Activated naive CD8-positive, alpha-beta T cell treated with anti-CD3 and anti-CD28 coated beads, Interleukin-2, amount 50 U/mL, for 24 hours (primary cell): ENCODE measurements at places on chromosomes 3 and 15.

DNA sequence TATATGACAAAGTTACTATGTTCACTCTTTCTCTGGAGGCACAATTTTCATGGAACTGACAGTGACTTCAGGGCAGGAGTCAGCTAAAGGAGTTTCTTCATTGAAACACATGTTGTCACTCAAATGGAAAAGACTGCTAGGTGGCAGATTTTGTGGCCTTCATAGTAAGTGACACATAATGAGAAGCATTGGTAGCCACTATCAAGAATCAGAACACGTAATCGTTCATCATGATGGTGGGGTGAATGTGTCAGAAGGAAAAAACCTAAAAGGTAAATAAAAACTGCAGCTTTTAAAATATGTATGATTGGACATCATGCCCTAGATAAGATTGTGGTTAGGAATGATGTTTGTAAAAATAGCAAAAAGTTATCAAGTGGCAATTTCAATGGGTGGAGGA lies 1491.0 kb downstream of the SI start:
- H3K27me3 ChIP-seq = no peaks in the 10 kb centered on the region
- no peak overlapping the region for H3K27ac ChIP-seq
- no peak overlapping the region for H3K4me3 ChIP-seq
- H3K36me3 ChIP-seq = no peaks in the 10 kb centered on the region
- H3K4me1 ChIP-seq = no peaks in the 10 kb centered on the region
- DNase-seq = no peak

DNA sequence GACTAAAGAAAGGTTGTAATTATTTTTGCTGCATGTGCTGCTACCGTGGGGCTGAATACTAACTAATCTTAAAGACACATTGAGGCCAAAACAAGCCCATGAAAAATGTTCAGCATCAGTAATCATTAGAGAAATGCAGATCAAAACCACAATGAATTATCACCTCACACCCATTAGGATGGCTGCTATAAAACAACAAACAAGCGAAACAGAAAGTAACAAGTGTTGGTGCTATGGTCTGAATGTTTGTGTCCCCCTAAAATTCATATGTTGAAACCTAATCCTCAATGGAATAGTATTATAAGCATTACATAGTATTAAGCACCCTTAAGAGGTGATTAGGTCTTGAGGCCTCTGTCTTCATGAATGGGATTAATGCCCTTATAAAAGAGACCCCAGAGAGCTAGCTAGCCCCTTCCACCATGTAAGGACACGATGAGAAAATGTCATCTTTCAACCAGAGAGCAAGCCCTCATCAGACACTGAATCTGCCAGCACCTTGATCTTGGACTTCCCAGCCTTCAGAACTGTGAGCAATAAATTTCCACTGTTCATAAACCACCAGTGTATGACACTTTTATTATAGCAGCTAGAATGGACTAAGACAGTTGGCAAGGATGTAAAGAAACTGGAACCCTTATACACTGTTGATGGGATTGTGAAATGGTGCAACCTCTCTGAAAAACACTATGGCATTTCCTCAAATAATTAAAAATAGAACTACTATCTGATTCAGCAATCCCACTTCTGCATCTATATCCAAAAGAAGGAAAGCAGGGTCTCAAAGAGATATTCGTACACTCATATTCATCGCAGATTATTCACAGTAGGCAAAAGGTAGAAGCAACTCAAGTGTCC lies 76.1 kb downstream of the REC114 start:
- DNase-seq = no peak
- no peak overlapping the region for H3K27ac ChIP-seq
- no peak overlapping the region for H3K4me3 ChIP-seq
- no peaks in the 10 kb centered on the region for H3K4me1 ChIP-seq
- H3K27me3 ChIP-seq = peaks cover 4% of the 10 kb centered on the region

GRCh38 chr3:157128771-157129681 lies 30.9 kb downstream of the CCNL1 start:
- H3K36me3 ChIP-seq = no peaks in the 10 kb centered on the region
- H3K27me3 ChIP-seq = no peaks in the 10 kb centered on the region
- peak; percentile 52 for DNase-seq
- peak overlapping the region; percentile 65 for H3K4me3 ChIP-seq

DNA sequence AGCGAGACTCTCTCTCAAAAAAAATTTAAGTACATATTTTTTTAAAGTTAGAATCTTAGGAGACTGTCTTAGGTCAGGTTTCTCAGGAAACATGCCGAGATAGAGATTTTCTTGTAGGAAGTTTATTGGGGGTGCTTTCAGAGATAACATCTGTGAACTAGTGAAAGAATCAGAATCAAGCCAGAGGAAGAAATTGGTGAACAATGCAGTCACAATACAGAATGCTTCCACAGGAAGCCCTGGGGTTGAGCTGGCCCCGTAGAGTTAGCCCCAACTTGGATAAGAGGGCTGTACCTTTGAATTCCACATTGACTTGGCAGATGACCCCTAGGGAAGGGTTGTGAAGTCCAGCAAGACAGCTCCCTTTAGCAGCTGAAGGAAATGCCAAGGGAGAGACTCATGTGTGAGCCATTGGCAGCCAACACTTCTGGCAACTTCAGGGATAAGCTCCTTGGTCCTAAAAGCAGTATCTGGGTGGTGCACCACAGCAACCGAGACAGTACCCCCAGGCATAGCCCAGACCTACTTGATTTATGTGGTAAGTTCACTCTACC lies 7.1 kb upstream of the PLCB2 start:
- H3K4me1 ChIP-seq = peaks cover 15% of the 10 kb centered on the region
- H3K27me3 ChIP-seq = no peaks in the 10 kb centered on the region
- H3K36me3 ChIP-seq = no peaks in the 10 kb centered on the region
- no peak overlapping the region for H3K4me3 ChIP-seq
- no peak overlapping the region for H3K27ac ChIP-seq
- DNase-seq = no peak

DNA sequence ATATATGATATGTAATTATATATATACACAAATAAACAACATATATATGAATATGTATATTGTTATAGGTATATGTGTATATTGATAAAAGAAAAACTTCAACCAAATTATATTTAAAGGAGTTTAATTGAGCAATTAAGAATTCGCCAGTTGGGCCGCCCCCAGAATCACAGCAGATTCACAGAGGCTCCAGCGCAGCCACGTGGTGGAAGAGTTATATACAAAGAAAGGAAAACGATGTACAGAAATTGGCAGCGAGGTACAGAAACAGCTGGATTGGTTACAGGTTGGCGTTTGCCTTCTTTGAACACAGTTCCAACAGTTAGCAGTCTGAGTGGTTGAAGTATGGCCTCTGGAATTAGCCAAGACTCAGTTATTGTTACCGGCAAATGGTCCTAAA lies 137.3 kb upstream of the SLC24A5 start:
- H3K27me3 ChIP-seq = peaks cover 6% of the 10 kb centered on the region
- H3K4me3 ChIP-seq = no peak overlapping the region
- no peaks in the 10 kb centered on the region for H3K36me3 ChIP-seq
- no peak for DNase-seq
- H3K4me1 ChIP-seq = no peaks in the 10 kb centered on the region

- H3K4me3 ChIP-seq = no peak overlapping the region
- no peaks in the 10 kb centered on the region for H3K36me3 ChIP-seq
- H3K27ac ChIP-seq = no peak overlapping the region
Observed at GRCh38 chr3:78221796-78222195, 1181.9 kb downstream of the ROBO2 start.

- no peaks in the 10 kb centered on the region for H3K36me3 ChIP-seq
- peaks cover 5% of the 10 kb centered on the region for H3K4me1 ChIP-seq
Observed at GRCh38 chr15:31571676-31572075, 245.0 kb downstream of the KLF13 start.

DNA sequence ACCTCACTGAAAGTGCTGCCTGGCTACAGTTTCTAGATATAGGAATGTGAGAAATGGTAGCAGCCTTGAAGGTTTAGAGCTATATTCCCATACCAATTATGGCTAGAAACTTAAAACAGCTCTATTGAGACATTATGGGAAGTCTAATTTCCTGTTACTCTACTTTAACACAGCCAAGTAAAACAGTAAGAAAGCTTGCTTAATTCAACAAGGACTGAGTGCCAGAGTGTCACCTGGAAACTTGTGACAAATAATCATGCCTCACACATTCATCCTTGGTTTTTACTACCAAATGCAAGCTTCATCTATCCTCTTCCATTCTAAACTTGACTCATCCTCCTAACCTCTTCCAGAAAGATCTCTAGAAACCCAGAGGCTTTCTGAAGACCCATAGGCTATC lies 41.7 kb downstream of the UBE3A start:
- no peak overlapping the region for H3K4me3 ChIP-seq
- H3K27me3 ChIP-seq = no peaks in the 10 kb centered on the region
- DNase-seq = no peak
- H3K27ac ChIP-seq = no peak overlapping the region
- H3K36me3 ChIP-seq = peaks cover 73% of the 10 kb centered on the region
